ENCODE measurements at places on chromosomes 2 and 18.

DNA sequence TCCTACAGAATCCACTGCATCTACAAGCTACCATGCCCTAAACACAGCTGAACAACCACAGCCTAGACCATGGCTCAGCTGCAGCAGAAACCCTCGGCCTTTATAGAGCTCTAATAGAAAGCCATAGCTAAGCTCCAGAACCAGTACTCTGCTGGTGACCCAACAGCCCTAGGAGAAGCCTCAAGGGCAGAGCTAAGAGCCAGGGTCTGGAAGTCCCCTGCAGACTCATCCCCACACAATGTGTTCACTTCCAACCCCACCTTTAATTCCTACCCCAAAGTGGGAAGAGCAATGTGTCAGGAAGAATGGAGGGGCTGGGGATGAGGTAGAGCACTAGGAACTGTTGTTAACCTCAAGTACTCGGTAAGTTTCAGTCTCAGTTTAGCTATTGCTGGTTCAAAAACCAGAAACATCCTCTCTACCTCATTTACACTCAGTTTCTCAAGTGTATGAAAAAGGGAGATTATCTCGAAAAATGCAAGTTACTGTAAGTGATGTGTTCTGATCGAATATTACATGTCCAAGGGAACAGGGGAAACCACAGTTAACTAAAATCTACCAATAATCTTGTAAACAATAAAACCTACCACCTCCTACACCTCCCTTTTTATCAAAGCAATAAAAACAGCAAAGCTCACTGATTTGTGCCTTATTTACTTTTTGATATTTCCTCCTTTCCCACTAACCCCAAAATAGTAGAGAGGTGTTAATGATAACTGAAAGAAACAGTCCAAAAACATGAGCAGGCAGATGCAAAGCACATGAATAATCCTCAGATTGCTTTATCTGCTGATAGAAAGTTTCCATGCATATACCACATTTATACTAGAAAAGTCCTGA lies 36.2 kb downstream of the THADA start:
- DNase-seq, result no peak

GRCh38 chr2:110970201-110970600 lies 150.5 kb upstream of the BCL2L11 start:
- no peak for DNase-seq

- no peak for DNase-seq
Measured at GRCh38 chr2:145961846-145962245, 1441.9 kb upstream of the ZEB2 start.

DNA sequence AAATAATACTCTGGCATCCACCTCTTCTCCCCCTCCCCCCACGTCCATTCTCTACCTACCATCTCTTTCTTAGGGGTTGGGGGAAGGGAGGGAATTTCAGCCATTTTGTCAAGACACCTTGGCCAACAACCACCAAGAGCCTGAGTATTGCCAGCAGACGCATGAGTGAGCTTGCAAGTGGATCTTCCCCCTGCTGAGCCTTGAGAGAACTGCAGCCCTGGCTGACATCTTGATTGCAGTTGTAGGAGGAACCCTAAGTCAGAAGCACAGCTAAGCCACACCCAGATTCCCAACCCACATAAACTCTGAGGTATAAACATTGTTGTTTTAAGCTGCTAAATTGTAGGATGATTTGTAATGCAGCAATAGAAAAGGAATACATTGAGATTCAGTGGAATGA lies 165.6 kb downstream of the TMEFF2 start:
- DNase-seq, result no peak

DNA sequence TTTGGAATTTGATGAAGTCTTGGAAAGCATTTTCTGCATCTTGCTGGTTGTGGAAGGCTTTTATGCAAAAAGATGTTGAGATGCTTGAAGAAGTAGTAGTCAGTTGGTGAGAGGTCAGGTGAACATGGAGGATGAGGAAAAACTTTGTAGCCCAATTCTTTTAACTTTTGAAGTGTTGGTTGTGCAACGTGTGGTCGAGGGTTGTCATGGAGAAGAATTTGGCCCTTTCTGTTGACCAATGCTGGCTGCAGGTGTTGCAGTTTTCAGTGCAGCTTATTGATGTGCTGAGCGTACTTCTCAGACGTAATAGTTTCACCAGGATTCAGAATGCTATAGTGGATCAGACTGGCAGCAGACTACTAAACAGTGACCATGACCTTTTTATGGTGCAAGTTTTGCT lies 508.4 kb upstream of the MAP2 start:
- DNase-seq, result no peak

GRCh38 chr2:172446474-172447063 lies 19.2 kb downstream of the ITGA6 start:
- no peak for DNase-seq

- DNase-seq, result no peak
Measured at GRCh38 chr2:174901075-174901474, 104.1 kb downstream of the CHN1 start.

DNA sequence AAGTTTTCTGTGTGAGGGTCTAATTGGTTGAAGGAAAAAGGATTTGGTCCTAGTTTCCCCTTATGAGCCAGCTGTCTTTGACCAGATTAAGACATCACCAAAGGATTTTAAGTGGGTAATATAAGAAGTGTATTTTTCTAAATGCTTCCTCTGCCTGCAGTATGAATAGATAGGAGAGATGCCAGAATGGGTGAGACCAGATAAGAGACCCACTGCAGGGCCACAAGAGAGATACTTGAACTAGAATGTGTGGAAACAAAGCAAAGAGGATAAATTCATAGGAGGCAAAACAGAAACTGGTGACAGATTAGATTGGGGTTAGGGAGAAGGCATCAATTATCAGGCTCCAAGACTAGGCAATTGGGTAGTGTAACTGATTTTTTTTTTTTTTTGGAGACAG lies 1.1 kb upstream of the HDHD2 start:
- no peak for DNase-seq

DNA sequence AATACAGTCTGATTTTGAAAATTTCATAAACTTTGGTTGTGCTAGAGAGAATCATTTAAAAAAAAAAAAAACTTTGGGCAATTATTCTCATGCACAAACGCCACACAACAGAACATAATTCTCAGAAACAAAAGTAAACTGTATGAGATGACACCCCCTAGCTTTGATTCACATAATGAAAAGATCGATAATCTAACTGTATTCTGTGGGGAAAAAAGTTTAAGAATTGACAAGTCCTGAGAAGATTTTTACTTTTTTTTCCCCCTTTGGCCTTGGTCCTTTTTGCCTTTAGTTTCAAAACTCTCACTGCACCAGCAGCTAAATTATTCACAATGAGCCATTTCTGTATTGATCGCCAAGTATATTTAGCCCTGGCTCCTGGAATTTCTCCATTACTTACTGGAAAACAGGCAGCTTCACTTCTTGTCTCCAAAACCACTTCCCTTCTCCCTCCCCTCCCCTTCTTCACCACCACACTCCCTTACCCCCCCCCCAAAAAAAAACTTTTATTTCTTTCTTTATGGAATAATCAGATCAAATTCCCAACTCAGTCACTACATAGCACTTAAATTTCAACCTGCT lies 2.0 kb downstream of the IKZF2 start:
- DNase-seq, result no peak

DNA sequence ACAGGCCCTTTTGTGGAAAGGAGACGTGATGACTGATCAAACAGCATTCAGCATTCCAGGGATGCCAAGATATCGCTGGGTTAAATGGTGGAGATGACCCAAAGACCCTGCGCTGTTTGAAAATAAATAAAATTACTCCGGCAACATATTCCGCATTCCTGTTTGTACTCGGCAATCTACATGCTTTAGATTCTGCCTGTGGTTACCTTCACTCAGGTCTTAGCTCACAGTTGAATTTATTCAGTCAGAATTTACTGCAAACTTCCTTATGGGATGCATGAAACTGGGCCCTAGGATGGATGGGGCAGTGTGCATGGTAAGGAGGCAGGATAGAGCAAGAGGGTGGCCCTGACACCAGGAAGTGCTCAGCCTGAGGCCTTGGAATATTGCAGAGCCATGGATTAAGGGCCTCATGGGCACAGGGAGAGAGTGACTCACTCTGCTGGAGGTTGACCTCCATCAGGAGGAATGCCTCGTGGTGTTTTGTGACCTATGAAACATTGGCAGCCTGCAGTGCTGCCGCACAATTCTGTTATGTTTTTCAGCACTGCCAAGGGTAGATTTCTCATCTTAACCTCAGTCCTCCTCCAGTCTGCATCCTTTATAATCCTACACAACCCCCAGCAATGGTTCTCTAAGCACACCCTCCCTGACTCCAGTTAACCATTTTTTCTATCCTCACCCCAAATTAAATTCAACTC lies 321.4 kb downstream of the IRS1 start:
- DNase-seq, result no peak

DNA sequence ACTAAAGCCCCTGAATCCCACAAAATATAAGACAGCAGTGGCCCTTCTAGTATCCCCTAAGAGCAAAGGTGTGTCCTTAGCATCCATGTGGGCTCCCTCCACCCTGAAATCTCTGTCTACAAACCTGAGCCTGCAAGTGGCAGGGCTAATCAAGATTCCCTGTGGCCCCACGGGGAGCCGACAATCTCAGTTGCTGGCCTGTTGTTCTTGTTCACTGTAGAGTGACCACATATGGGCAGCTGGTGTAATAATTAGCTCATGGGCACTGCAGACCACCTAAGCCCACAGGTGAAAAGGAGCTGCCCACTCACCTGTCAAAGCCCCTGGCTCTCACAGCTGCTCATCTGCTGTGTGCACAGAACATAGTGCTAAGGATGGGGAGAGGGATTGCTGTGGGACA lies 102.3 kb downstream of the MRO start:
- no peak for DNase-seq

GRCh38 chr2:8821276-8822217 lies 15.9 kb downstream of the KIDINS220 start:
- no peak for DNase-seq

DNA sequence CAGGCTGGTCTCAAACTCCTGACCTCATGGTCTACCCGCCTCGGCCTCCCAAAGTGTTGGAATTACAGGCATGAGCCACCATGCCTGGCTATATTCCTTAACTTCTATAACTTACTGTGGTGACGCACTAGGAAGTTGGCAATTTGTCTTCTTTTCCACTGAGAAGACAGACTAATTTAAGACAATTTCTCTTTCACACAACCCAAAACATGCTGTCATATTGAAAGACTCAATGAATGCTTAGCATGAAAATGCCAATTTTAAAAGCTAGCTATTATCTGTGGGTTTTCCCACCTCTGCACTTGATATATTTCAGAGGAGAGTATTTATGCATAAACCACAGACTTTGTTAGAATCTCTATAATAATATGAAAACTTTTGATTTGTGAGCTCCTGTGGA lies 84.5 kb downstream of the ERBB4 start:
- no peak for DNase-seq

- DNase-seq, result no peak
Measured at GRCh38 chr2:6353669-6354068, 512.0 kb downstream of the CMPK2 start.

GRCh38 chr18:34938090-34938489 lies 103.1 kb upstream of the MAPRE2 start:
- DNase-seq, result no peak

GRCh38 chr2:64338108-64338507 lies 115.9 kb upstream of the LGALSL start:
- no peak for DNase-seq

DNA sequence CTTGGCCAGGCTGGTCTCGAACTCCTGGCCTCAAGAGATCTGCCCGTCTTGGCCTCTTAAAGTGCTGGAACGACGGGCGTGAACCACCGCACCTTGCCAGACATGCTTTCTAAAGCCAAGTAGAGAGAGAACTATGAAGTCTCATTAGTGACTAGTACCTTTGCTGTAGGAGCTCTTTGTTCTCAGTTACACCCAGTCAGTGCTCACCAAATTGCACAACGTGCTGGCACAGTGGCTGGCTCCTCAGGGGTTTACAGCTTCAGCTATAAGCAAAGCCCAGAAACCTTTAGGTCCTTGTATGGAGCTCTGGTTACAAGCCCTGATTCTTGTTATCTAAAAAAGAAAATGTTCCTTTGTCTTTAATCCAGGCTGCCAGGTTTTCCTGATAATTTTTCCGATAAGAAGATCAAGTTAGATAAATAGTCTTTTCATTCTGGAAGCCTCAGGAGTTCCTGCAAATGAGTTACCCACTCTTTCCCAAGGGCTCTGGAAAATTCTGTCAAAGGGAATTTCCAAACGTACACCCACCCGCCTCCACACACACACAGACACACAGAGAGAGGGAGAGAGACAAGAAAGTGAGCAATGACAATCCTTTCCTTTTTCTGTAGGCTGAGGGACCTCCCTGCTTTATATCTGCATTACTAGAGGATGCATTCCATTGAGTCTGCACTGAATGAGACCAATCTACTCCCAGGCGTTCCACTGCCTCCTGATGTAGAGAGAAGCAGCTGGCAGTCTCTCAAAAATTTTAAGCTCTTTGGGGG lies 100.2 kb upstream of the CSRNP3 start:
- DNase-seq, result no peak

DNA sequence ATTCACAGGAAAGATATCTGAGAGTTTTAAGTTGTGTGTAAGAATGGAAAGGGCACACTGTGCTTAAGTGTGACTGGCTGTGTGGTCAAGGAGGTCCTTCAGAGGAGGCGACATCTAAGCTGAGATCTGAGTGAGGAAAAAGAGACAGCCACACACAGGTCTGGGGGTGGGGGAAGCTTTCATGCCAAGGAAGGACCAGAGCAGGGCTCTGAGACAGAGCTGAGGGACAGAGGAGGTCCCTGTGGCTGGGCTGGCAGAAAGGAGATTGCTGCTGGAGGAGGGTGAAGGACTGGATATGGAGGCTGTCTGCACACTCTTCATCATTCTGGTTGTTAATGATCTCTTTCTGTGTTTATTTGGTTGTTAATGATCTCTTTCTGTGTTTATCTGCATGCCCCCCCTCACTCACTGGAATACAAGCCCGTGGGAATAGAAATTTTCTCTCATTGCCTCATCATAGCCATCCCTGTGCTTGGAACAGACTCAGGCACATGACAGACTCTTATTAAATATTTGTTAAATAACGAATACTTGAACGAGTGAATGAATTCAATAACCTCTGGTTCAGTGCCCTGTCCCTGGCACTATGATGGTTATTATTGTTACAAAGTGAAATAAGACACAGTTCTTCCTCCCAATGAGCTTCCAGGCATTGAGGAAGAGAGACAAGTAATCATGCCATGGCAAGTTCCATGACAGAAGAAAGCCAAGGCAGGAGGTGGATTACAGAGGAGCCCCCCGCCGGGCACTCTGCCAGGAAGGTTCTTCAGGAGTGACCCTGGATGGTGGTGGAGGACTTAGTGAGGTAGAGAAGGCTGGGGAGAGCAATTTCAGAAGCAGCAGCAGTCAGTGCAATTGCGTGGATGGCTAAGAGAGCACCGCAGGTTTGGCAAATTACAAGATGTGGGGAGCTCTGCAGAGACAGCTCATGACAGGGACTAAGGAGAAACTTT lies 399.4 kb upstream of the HS6ST1 start:
- DNase-seq, result no peak

- no peak for DNase-seq
Measured at GRCh38 chr2:174157053-174157452, 91.3 kb downstream of the OLA1 start.

GRCh38 chr2:40219141-40219540 lies 232.7 kb downstream of the SLC8A1 start:
- DNase-seq, result no peak

DNA sequence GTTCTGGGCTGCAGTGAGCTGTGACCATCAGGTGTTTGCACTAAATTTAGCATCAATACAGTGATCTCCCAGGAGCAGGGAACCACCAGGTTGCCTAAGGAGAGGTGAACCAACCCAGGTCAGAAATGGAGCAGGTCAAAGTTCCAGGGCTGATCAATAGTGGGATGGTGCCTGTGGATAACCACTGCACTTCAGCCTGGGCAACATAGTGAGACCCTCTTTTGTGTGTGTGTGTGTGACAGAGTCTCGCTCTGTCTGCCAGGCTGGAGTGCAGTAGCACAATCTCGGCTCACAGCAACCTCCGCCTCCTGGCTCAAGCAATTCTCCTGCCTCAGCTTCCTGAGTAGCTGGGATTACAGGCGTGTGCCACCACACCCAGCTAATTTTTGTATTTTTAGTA lies 163.7 kb upstream of the SERTAD2 start:
- no peak for DNase-seq

Measured in stimulated activated CD4-positive, alpha-beta T cell treated with anti-CD3 and anti-CD28 coated beads, Interleukin-4, amount 100 ng/mL, for 4 hours (primary cell).